Right kidney (tissue), 9 donors: ENCODE measurements at places on chromosomes 13 and 19.

- no peak for DNase-seq
Observed at GRCh38 chr13:90534617-90535370, 812.7 kb upstream of the MIR17HG start.

DNA sequence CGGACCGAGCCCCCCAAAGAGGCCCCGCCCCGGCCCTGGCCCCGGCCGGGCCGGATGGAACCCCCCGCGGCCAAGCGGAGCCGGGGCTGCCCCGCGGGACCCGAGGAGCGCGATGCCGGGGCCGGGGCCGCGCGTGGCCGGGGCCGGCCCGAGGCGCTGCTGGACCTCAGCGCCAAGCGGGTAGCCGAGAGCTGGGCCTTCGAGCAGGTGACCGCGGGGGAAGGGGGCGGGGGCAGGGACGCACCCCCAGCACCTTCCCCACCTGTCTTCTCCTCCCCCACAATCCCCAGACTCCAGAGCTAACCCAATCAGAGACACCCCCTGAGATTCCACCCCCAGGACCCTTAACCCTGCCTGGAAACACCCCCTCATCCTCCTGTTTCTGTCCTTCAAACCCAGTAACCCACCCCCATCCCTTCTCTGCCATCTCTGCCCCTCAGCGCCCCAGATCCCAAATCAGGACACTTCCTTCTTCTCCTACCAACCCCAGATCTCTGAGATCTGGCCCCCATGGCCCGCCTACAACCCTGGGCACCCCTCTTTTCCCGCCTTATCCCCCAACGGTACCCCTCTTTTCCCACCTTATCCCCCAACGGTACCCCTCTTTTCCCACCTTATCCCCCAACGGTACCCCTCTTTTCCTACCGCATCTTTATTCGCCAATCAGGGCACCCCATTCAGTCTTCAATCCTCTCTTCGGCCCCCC is 505 bp downstream of the ZSWIM4 start:
- peak; percentile 45 for DNase-seq

DNA sequence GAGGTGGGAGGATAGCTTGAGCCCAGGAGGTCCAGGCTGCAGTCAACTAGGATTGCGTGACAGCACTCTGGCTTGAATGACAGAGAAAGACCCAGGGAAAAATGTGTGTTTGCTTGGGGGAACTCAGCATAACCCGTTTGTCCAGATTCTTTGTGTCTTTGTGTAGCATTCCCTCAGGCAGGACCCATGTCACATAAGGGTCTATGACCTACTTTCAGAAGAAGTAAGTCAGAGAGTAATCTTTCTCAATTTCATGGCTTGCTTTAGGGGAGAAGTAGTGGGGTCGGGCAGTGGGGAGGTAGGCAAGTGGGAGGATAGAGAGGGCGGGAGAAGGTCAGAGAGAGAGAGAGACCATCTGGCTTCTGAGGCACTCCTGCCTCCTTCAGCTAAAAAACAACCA is 11.9 kb upstream of the PSPC1 start:
- DNase-seq: no peak

DNA sequence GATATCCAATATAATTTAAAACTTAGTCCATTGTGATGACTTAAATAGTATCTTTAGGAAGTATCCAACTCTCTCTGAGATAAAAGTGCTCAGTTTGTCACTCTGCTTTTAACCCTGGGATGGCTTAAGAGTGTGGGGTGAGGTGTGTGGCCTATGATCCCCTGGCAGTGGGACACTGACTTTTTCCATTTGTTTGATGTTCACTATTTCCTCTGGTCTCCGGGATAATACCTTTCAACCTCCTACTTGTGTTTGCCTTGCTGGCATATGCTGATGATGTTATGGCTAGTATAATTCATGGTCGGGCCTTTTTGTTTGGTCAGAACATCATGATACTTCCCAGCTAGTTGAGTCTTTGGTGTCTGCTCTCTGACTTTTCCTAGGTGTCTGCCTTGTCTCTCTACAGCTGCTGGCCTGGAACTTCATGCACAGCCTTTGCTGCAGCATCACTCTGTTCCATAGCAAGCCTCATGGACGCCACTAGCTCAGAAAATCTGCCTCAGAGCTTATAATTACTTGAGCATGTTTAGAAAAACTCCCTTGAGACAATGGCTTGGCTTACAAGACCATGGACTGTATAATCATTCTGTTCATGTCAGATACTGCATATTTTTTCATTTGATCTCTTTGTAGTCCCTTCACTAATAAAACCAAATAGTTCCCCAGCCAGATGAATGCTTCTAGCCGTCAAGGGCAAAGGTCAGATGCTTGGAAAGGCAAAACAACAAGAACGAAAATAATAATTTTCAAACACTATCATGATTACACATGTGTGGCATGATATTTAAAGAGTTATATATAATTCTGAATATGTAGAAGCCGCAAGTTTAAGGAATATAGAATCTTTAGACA is 75.2 kb downstream of the WDFY2 start:
- DNase-seq: no peak

DNA sequence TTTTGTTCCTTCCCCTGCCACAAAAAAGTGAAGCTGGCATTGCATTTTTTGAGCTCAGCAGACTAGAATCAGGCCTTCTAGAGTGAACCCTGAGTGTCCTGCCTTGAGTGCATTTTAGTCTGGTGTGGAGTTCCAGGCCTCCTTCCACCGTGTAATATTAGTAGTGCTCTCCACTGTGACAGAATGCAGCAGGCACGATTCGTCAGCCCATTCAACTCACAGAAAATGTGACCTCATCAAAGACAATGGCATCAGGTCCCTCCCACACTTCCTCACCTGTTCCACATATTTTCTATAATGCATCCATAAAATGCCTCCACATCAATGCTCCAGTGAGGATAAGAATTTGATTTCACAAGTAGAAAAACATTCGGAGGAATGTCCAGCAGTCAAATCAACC is 227.6 kb downstream of the FGF9 start:
- no peak for DNase-seq

DNA sequence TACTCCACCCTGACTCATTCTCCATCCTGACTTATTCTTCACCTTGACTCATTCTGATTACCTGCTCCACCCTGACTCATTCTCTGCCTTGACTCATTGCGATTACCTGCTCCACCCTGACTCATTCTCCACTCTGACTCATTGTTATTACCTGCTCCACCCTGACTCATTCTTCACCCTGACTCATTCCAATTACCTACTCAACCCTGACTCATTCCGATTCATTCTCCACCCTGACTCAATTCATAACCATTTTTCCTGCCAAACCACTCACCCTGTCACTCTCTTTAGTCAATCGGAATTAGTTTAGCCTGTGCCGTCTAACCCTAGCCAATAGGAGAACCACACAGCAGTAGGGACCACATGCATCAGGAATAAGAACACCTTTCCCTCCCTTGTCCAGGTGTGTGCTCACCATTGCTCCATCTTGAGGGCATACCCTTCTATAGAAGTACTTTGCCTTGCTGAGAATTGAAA is 1227.4 kb upstream of the PCDH20 start:
- DNase-seq: no peak

DNA sequence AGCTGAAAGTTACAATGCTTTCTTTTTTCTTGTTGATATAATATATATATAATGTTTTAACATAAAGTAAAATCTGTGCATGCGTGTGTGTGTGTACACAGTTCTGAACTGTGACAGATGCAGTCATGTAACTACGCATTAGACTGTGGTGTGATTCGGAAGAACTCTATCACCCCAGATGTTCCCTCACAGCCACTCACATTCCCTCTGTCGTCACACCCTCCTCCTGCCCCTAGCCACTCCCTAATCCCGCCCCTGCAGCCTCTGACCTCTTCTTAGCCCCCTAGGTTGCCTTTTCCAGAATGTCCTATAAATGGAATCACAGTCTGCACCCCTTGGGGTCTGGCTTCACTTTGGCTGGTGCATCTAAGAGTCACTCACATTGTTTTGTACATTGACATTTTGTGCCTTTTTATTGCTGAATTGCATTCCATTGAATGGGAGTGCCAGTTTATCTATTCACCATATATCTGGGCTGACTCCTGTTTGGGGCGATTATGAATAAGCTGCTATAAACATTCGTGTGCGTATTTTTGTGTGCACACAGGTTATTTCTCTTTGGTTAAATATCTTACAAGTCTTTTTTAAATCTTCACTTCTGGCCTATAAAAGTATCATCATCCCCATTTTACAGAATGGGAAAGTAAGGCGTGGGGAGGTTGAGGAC is 20.4 kb downstream of the DHRS12 start:
- no peak for DNase-seq
